ENCODE measurements at places on chromosomes 1 and 21. TPM values are rescaled to one million over a fixed set of nuclear protein-coding genes. Genes with fewer than 3 reads are reported as not detected.

- no peak overlapping the region for H3K27ac ChIP-seq
- H3K36me3 ChIP-seq = peaks cover 77% of the 10 kb centered on the region
- DNase-seq = no peak
Observed at GRCh38 chr21:31943561-31943960, 70.7 kb downstream of the HUNK start.

- peak; percentile 35 for DNase-seq
- no peaks in the 10 kb centered on the region for H3K27me3 ChIP-seq
- no peak overlapping the region for H3K4me3 ChIP-seq
- no peaks in the 10 kb centered on the region for H3K36me3 ChIP-seq
Observed at GRCh38 chr1:217311766-217312165, 319.1 kb downstream of the GPATCH2 start.

GRCh38 chr1:173249349-173249748 lies 42.2 kb upstream of the TNFSF4 start:
- H3K4me1 ChIP-seq = no peaks in the 10 kb centered on the region
- no peak overlapping the region for H3K4me3 ChIP-seq
- no peaks in the 10 kb centered on the region for H3K36me3 ChIP-seq
- no peak overlapping the region for H3K27ac ChIP-seq
- H3K27me3 ChIP-seq = no peaks in the 10 kb centered on the region

- H3K4me1 ChIP-seq = peaks cover 53% of the 10 kb centered on the region
- peak overlapping the region; percentile 63 for H3K27ac ChIP-seq
- DNase-seq = peak; percentile 99
- H3K4me3 ChIP-seq = peak overlapping the region; percentile 6
Observed at GRCh38 chr1:9593492-9594465, 5.1 kb downstream of the TMEM201 start.

- H3K27me3 ChIP-seq = no peaks in the 10 kb centered on the region
- no peaks in the 10 kb centered on the region for H3K36me3 ChIP-seq
- H3K4me3 ChIP-seq = no peak overlapping the region
- no peaks in the 10 kb centered on the region for H3K4me1 ChIP-seq
Observed at GRCh38 chr1:9990944-9991343, 6.1 kb upstream of the RBP7 start.

The RPTN gene
- not detected for total RNA-seq

- no peak overlapping the region for H3K27ac ChIP-seq
- H3K36me3 ChIP-seq = 0 out of 2 replicates have a peak, but pooled peaks cover 2% of the 10 kb centered on the region
- H3K27me3 ChIP-seq = no peaks in the 10 kb centered on the region
- no peak for DNase-seq
- H3K4me3 ChIP-seq = no peak overlapping the region
Observed at GRCh38 chr1:158013840-158014730, 20.6 kb downstream of the KIRREL1 start.

DNA sequence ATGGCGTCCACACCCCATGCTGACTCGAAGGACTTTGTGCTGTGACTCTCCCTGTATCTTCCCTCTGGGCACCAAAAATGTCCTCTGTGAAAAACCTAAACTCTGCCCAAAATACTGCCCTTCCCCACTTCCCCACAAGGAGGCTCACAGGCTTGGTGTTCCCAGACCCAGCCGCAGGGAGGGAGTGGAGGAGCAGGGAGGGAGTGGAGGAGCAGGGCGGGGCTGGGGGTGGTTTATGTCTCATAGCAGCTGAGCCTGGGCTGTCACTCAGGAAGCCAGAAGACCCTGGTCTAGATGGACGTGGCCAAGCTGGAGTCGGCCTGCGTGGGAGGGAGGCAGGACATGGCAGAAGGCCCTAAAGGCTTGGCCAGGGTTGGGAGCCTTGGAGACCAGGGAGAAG lies 461.7 kb downstream of the PTPRU start:
- peaks cover 3% of the 10 kb centered on the region for H3K27me3 ChIP-seq
- no peak overlapping the region for H3K27ac ChIP-seq
- H3K4me1 ChIP-seq = no peaks in the 10 kb centered on the region
- DNase-seq = peak; percentile 83

- no peaks in the 10 kb centered on the region for H3K27me3 ChIP-seq
- H3K4me3 ChIP-seq = no peak overlapping the region
- no peaks in the 10 kb centered on the region for H3K36me3 ChIP-seq
- no peak overlapping the region for H3K27ac ChIP-seq
- no peak for DNase-seq
Observed at GRCh38 chr1:212920246-212920645, 30.1 kb upstream of the VASH2 start.
